ENCODE measurements at places on chromosomes 6 and 20. TPM values are rescaled to one million over a fixed set of nuclear protein-coding genes. Genes with fewer than 3 reads are reported as not detected.

Gene KCNQ2
- 1.6 TPM for total RNA-seq

Gene PGBD1
- total RNA-seq, result 4.2 TPM

Gene KCNG1
- total RNA-seq, result 0.52 TPM

Gene FKBP1C
- total RNA-seq, result not detected

Gene EPPIN
- total RNA-seq, result not detected

Gene TBXT
- not detected for total RNA-seq

Gene PTCHD4
- 0.52 TPM for total RNA-seq

Gene TRAPPC3L
- total RNA-seq, result 0.52 TPM

Gene ME1
- 2.6 TPM for total RNA-seq

Gene EFCAB8
- not detected for total RNA-seq

Gene UBE2C
- total RNA-seq, result 10.4 TPM
